ENCODE measurements at places on chromosomes 5 and 9. TPM values are rescaled to one million over a fixed set of nuclear protein-coding genes. Genes with fewer than 3 reads are reported as not detected.
A peak's percentile ranks its signal among the peaks of the same experiment; 100 is the strongest.

Gene PCDHA6
- 1.8 TPM for total RNA-seq

Gene SLC23A1
- total RNA-seq = not detected

Gene DMRT3
- not detected for total RNA-seq

Gene TAF11L10
- total RNA-seq = not detected

Gene C9orf153
- 0.41 TPM for total RNA-seq

Gene ZDHHC11
- 14.6 TPM for total RNA-seq

Gene SERF1A
- 8.5 TPM for total RNA-seq

DNA sequence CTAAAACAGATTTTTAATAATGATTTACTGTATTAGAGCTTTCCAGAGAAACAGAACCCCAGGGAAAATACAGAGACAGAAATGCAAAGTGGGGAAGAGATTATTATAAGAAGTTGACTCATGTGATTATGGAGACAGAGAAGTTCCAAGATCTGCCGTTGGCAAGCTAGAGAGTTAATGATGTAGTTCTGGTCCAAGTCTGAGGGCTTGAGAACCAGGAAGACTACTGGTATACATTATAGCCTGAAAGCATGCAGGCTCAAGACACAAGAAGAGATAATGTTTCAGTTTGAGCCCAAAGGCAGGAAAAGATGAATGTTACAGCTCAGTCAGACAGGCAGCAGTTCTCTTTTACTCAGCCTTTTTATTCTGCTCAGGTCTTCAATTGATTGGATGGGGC lies 98.8 kb upstream of the NFIL3 start:
- H3K4me1 ChIP-seq = no peaks in the 10 kb centered on the region
- no peak for DNase-seq
- no peak overlapping the region for H3K27ac ChIP-seq
- H3K36me3 ChIP-seq = no peaks in the 10 kb centered on the region

DNA sequence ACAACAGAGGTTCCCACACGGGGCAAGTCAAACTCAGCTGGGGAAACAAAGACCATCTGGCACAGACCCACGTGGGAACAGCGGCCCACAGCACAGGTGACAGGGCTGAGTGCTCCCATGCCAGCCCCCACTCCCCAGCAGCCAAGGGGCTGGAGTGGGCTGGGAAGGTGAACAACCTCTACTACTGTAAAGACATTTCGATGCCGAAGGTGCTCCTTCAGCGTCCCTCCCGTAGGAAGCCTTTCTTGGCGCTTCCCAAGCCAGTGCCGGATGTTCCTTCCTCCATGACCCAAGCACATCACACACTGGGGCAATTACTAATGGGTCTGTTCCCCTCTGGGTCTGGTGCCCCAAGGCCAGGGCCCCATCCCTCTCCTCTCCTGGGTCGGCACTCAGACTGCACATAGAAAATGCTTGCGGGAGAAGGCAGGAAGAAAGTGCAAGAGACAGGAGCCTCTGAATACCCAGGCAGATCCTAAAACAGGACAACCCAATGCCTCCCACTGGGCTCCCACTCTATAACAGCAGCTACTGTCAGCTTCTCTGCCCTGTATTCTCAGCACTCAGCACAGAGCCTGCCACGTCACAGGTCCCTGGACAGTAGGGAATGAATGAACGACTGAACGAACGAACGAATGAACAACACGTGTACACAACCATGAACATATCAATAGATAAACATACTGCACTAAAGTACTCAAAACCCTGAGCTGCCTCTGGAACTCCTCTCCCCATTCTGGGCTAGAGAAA lies 77.0 kb upstream of the LRRTM2 start:
- no peaks in the 10 kb centered on the region for H3K36me3 ChIP-seq
- H3K4me1 ChIP-seq = peaks cover 22% of the 10 kb centered on the region
- H3K4me3 ChIP-seq = no peak overlapping the region
- H3K27me3 ChIP-seq = no peaks in the 10 kb centered on the region

- H3K4me3 ChIP-seq = no peak overlapping the region
- H3K27me3 ChIP-seq = no peaks in the 10 kb centered on the region
- DNase-seq = no peak
- no peaks in the 10 kb centered on the region for H3K36me3 ChIP-seq
Measured at GRCh38 chr9:111108946-111109345, 70.7 kb upstream of the LPAR1 start.

GRCh38 chr9:136170006-136170901 lies 34.7 kb downstream of the LHX3 start:
- peaks cover 47% of the 10 kb centered on the region for H3K27me3 ChIP-seq
- no peak overlapping the region for H3K27ac ChIP-seq
- H3K4me3 ChIP-seq = no peak overlapping the region
- H3K4me1 ChIP-seq = no peaks in the 10 kb centered on the region
- peak; percentile 61 for DNase-seq

- no peak overlapping the region for H3K4me3 ChIP-seq
- peaks cover 12% of the 10 kb centered on the region for H3K4me1 ChIP-seq
- no peak for DNase-seq
- no peaks in the 10 kb centered on the region for H3K27me3 ChIP-seq
- no peak overlapping the region for H3K27ac ChIP-seq
- no peaks in the 10 kb centered on the region for H3K36me3 ChIP-seq
Measured at GRCh38 chr5:178545176-178545575, 45.0 kb downstream of the COL23A1 start.

DNA sequence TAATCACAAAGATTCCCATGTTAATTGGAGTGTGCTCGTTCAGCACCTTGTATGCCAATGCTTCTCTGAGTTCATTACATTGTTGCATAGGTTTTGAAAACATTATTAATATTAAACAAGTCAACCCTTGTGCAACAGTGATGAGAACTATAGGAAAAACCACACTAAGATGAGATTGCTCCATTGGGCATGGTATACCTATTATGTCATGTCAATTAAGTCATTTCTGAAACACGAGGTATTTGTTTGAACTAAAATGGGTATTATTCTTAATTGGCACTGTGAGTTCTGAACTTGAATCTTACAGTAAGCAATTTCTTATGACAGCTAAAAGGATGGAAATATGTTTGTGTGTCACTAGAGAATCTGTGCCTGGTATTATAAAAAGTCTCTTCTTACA lies 447.7 kb downstream of the EFNA5 start:
- H3K27ac ChIP-seq = no peak overlapping the region
- H3K4me3 ChIP-seq = no peak overlapping the region
- H3K27me3 ChIP-seq = no peaks in the 10 kb centered on the region
- no peak for DNase-seq
- H3K36me3 ChIP-seq = no peaks in the 10 kb centered on the region
- no peaks in the 10 kb centered on the region for H3K4me1 ChIP-seq

- no peaks in the 10 kb centered on the region for H3K4me1 ChIP-seq
- H3K4me3 ChIP-seq = no peak overlapping the region
- H3K27ac ChIP-seq = no peak overlapping the region
- no peaks in the 10 kb centered on the region for H3K36me3 ChIP-seq
- no peaks in the 10 kb centered on the region for H3K27me3 ChIP-seq
Measured at GRCh38 chr5:3220201-3220600, 375.4 kb upstream of the IRX1 start.

DNA sequence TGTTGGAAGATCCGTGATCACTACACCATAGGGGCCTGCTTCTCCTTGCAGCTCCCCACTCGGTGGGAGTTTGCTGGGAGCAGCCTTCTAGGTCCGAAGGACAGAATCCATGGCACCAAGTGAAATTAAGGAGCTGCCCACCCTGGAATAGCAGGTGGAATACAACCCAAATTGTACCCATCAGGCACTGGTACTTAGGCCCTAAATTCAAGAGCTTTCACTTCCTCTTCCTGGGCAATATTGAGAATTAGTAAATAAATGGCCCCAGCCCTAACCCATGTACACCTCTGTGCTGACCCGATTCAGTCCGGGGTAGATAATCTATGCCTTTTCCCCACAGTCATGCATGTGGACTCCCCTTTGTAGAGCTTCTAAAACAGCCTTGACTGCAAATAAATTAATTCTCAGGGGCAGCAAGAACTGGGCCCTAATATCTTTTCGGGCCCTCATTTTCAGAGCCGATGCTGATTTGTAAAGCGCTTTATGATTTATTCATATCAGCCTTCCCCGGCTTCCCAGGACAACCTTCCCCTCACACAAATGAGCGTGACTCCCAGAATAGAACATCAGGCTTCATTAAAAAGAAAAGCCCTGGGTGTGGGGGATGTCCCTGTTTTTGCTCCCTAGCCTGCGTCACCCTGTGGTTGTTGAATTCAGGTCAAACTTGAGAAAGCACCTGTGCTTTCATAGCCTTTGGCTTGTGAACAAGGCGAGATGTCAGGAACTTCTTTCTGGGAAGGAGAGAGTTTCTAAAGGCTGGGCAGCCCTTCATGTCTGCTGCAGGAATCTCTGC lies 126.1 kb upstream of the TBC1D2 start:
- H3K27me3 ChIP-seq = no peaks in the 10 kb centered on the region
- no peak overlapping the region for H3K4me3 ChIP-seq

DNA sequence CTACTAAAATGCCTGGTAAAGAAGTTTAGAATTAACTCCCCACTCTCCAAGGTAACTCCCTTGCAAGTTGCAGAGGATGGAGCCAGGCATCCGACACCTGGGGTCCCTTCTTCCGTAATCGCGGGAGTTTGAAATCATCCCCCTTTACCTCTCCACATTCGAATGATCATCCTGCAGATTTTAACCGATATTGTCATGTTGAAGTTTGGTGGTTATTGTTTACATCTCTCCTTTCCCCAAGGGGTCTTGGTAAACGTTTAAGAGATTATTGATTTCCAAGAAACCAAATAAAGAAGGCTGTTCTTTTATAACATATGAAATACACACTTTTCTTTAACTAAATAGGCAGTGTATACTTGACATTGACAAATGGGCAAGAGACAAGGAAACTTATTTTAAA lies 26.7 kb downstream of the NR2F1 start:
- no peak overlapping the region for H3K27ac ChIP-seq
- peaks cover 100% of the 10 kb centered on the region for H3K27me3 ChIP-seq
- H3K36me3 ChIP-seq = no peaks in the 10 kb centered on the region
- H3K4me3 ChIP-seq = no peak overlapping the region
- no peak for DNase-seq
- no peaks in the 10 kb centered on the region for H3K4me1 ChIP-seq

- no peaks in the 10 kb centered on the region for H3K4me1 ChIP-seq
- H3K36me3 ChIP-seq = no peaks in the 10 kb centered on the region
- no peak for DNase-seq
- H3K4me3 ChIP-seq = no peak overlapping the region
- no peaks in the 10 kb centered on the region for H3K27me3 ChIP-seq
Measured at GRCh38 chr5:159734366-159734765, 181.9 kb upstream of the ADRA1B start.

DNA sequence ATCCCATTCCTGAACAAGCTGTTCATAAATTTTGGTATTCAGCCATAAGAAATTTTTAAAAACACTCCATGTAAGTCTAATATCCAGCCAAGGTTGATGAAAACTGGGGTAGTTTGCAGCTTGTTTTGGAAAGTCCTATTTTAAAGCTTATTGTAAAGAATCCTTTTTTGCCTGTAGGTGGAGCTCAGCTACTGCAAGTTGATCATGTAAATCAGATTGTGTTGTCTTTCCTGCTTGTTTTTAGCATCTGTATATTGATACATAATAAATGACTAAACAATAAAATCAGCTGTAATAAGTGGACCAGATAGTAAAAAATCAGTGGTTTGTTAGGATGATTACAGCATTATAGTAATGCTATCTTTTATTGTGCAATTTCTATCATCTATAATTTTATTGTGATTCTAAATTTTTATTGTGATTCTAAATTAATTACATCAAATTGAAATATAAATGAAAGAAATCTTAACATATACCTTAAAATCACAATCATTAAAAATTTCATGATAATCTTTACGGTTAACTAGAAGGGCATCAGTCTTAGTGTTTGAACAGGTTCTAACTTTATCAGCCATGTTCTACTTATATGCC lies 42.4 kb downstream of the CWC27 start:
- no peaks in the 10 kb centered on the region for H3K27me3 ChIP-seq
- H3K27ac ChIP-seq = no peak overlapping the region
- no peak for DNase-seq

DNA sequence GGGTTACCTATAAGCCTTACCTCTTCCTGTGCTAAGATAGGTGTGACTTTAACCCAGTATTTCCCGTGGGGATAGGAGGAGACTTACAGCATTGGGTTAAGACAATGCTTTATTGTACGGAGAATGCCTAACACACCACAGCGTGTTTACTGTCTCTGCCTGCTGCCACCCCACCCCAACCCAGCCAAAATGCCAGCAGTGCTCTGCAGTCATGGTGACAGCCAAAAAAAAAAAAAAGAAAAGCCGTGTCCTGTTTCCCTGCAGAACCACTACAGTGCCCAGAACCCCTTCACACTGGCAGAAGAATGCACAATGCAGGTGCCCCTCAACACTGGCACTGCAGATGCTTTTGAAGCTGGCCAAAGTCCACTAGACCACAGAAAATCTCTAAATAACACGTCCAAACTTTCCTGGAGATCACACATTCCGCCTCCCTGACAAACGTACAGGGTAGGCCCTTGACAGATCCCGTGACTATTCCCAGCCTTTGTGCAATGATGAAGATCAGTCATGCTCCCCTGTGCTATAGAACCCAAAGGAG lies 102.2 kb downstream of the SERINC5 start:
- no peak overlapping the region for H3K4me3 ChIP-seq
- no peak for DNase-seq
- H3K4me1 ChIP-seq = no peaks in the 10 kb centered on the region

GRCh38 chr5:159913048-159913447 lies 3.2 kb upstream of the ADRA1B start:
- no peak overlapping the region for H3K4me3 ChIP-seq
- H3K27me3 ChIP-seq = no peaks in the 10 kb centered on the region
- H3K36me3 ChIP-seq = no peaks in the 10 kb centered on the region
- peaks cover 8% of the 10 kb centered on the region for H3K4me1 ChIP-seq
- no peak overlapping the region for H3K27ac ChIP-seq

DNA sequence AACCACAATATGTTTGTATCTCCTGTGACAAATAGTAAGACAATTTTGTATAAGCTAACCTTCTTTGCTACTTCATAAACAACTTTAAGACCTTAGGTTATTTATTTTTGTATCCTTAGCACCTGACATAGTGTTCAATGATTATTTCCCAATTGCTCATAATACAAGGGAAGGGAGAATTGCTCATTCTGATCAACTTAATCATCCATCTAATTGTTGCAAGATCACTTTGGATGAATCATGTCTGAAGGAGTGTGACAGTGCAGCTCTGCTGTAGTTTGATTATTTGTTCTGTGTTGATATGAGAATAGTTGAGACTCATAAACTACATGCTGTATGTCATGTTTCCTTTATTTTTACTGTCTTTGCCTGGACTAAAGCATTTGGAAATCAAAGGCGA lies 721.3 kb upstream of the SEMA6A start:
- H3K27me3 ChIP-seq = no peaks in the 10 kb centered on the region
- H3K27ac ChIP-seq = no peak overlapping the region
- H3K4me1 ChIP-seq = no peaks in the 10 kb centered on the region
- no peaks in the 10 kb centered on the region for H3K36me3 ChIP-seq
- no peak overlapping the region for H3K4me3 ChIP-seq

DNA sequence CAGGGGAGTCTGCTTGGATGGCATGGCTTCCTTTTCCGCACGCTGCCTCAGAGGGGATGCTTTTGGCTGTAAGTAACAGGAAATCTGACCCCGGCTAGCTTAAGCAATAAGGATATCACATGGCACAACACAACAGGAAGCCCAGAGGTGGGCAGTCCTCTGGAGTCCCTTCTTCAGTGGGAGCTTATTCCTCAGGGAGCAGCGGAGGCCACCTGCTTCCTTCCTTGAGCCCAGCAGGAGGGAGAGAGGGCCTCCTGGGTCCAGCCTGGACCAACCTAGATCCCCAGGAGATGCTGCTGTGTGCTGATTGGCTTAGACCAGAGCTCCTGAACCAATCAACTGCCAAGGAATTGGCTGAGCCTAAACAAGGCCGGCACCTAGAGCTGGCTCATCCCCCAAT lies 66.3 kb downstream of the C9orf50 start:
- no peak for DNase-seq
- H3K27me3 ChIP-seq = peaks cover 14% of the 10 kb centered on the region
- H3K4me3 ChIP-seq = no peak overlapping the region
- H3K27ac ChIP-seq = no peak overlapping the region
- H3K36me3 ChIP-seq = no peaks in the 10 kb centered on the region

Measured in left lung (tissue), 14 donors.